Breast epithelium (tissue), 4 donors: ENCODE measurements at places on chromosomes 2 and 18. TPM values are rescaled to one million over a fixed set of nuclear protein-coding genes. Genes with fewer than 3 reads are reported as not detected.

Gene SP5
- 7.9 TPM for total RNA-seq

Gene COL6A3
- total RNA-seq = 116 TPM

Gene C2orf66
- 1.2 TPM for total RNA-seq

Gene CPSF3
- 18.1 TPM for total RNA-seq

Gene GREB1
- 83.6 TPM for total RNA-seq

Gene TRPM8
- not detected for total RNA-seq

Gene ZNF396
- total RNA-seq = 2.4 TPM

Gene PCARE
- total RNA-seq = not detected

- no peak overlapping the region for H3K4me3 ChIP-seq
- no peaks in the 10 kb centered on the region for H3K4me1 ChIP-seq
- no peak for DNase-seq
Measured at GRCh38 chr2:53177327-53177726, 590.3 kb upstream of the CHAC2 start.

- H3K4me3 ChIP-seq = no peak overlapping the region
- H3K36me3 ChIP-seq = no peaks in the 10 kb centered on the region
- no peaks in the 10 kb centered on the region for H3K27me3 ChIP-seq
- DNase-seq = no peak
Measured at GRCh38 chr2:64923385-64923710, 65.9 kb upstream of the SLC1A4 start.

DNA sequence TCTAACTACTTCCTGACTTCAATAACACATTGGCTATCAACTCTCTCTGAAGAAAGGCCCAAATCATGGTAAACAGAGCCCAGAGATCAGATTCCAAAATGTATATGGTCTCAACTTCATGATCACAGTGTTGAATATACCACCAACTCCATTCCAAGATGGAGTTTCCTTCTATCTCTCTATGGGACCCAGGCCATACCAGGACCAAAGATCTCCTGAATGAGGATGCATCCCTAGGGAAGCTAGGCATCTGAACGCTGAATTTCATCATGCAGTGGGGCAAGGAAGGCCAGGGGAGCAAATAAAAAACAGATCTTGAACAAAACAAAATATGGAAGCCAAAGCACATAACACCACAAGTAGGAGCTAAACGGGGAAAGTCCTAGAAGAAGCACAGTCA, 320.7 kb upstream of the PKDCC start:
- DNase-seq = no peak
- no peak overlapping the region for H3K4me3 ChIP-seq
- H3K27ac ChIP-seq = no peak overlapping the region
- H3K4me1 ChIP-seq = no peaks in the 10 kb centered on the region
